MCF 10A (cell line): ENCODE measurements at places on chromosomes 2 and 18.

DNA sequence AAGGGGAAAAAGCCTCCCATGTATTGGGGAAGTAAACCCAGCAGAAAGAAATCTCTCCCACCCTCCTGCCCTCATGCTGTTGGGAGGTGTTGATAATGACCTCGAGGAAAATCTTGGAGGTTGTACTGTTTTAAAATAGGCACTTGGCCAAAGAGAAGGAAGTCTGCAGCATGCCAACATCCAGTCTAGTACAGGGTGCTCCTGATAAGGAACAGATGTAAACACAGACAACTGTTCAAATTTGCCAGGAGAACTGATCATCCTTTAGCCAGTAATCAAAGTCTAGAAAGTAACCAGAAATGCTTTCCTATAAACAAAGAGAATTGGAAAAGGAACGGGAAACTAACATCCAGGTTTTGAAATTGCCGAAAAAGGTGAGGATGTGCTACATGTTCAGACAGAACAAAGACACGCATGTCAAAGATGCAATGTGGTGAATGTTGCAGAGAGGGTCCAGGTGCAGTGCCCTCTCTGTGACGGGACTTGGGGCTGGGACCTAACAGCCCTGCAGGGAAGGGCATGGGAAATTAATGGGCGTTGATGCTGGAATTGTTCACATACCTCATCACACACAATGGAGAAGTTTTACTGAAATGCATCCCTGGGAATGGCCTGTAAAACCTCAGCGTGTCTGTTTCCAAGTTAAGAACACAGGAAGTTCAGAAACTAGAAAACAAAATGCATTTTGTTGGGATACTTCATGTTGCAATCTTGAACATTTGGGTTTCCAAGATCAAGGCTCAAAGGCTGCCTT lies 125.7 kb upstream of the RND3 start:
- no peak for DNase-seq

- DNase-seq = no peak
These were observed 428.4 kb upstream of the SLC14A2 start for GRCh38 chr18:45186832-45187231.

- no peak for DNase-seq
These were observed 33.3 kb upstream of the GMCL1 start for GRCh38 chr2:69796174-69796573.

GRCh38 chr2:230868161-230868946 lies 3.6 kb downstream of the ITM2C start:
- no peak for DNase-seq

DNA sequence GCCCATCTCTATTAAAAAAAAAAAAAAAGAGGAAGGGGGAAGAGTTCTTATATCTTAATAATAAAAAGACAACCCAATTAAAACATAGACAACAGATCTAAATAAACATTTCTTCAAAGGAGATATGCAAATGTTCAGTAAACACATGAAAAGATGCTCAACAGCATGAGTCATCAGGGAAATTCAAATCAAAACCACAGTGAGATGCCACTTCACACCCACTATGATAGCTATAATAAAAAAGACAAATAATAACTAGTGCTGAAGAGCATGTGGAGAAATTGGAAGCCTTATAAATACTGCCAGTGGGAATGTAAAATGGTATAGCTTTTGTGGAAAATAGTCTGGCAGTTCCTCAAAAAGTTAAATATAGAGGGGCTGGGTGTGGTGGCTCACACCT lies 61.5 kb upstream of the CYP20A1 start:
- no peak for DNase-seq
